ENCODE measurements at places on chromosomes 4 and X.

GRCh38 chrX:80807606-80807991 is 2.1 kb downstream of the BRWD3 start:
- no peak for DNase-seq

GRCh38 chrX:23185951-23186350 is 148.7 kb upstream of the PTCHD1 start:
- no peak for DNase-seq

- DNase-seq, result no peak
These were observed 16.8 kb downstream of the CAMK2D start for GRCh38 chr4:113744667-113745240.

DNA sequence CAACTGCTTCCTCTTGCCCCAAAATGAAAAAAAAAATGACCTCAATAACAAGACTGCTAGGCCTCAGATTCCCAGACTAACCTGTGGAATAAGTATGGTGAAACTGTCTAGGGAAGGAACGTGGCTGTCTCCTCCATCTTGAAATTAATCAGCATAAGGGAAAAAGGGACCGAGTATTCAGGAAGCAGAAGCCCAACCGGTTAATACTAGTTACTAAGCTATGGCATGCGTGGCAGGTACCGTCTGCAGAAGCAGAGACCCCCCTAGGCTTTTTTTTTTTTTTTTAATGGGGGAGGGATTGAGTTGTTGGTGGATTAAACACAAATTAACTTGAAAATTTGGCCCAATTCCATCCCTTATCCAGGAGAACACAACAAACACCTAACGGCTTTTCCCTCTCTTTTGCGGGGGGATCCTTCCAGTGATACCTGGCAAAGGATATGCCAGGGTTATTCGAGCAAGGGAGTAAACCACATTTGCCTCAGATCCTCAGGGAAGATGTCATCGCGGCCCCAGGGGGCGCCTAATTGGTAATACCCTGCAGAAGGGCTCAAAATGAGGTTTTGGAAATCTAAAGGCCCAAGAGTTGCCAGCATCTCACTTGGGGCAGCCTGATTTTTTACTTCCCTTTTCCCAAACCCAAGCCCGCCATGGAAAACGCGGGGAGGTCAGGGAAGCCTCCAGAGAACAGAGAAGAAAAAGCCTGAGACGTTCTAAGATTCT is 893 bp downstream of the RLIM start:
- peak; percentile 60 for DNase-seq

- DNase-seq, result peak; percentile 62
These were observed 554 bp downstream of the DCTD start for GRCh38 chr4:182916483-182917181.

DNA sequence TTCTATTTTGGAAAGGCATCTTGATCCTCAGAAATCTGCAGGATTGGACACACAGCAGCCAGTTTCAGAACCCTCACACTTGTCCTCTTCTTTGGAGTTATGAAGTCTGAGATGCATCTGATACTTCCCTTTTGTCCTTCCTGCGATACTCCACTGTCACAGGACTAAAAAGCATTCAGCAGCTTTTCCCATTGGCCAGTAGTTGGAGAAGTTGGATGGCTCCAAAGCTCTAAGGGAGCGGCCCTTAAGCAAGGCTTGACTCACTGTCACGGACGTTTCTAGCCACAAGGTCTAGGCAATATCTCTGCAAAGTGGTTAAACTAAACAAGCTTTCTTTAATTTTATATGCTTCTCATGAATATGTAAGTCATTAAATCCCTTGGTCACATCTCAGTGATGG is 417.0 kb downstream of the AFF2 start:
- DNase-seq, result no peak

DNA sequence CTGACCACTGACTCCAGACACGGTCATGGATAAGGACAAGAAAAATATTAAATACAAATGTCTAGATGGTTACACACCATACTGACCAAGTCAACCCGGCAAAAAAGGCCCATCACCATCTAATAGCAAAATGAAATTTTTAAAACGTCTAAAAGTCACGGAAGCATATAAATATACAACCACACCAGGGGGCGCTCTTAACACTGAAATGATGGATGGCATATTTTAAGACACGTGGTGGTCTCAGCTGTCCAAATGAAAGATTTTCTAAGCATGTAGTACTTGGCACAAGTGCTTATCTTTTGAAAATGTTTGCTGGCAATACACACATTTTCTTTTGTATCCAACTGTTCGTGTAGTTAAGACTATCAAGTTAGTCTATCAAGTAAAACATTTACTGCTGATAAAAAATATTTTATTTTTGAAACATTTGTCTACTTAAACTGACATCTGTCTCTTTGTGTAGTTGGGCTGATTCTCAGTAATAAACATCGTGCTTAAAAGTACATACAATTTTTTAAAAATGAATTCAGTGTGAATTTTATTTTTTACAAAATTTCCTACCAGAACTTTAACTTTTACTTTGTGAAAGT is 64.6 kb downstream of the COX7B2 start:
- peak; percentile 79 for DNase-seq

GRCh38 chrX:9566150-9566621 is 101.3 kb downstream of the TBL1X start:
- DNase-seq, result no peak

DNA sequence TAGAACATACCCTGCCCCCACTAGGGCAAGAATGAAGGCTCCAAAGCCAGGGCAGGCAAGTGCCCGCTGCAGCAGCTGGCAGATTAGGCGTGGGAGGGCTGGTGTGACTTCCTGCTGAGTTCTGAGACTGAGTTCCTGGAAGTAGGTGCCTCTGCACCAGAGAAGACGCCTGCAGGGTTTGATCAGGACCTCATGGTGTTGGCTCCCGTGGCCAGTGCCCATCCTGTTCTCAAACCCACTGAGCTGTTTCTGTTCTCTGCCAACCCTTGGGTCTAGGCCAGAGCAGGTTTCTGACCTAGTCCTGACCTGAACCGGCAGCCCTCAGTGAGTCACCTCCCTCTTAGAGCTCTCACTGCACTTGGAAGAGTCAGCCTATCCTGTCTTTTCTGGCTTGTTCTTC is 220.7 kb downstream of the HS6ST2 start:
- peak; percentile 20 for DNase-seq

DNA sequence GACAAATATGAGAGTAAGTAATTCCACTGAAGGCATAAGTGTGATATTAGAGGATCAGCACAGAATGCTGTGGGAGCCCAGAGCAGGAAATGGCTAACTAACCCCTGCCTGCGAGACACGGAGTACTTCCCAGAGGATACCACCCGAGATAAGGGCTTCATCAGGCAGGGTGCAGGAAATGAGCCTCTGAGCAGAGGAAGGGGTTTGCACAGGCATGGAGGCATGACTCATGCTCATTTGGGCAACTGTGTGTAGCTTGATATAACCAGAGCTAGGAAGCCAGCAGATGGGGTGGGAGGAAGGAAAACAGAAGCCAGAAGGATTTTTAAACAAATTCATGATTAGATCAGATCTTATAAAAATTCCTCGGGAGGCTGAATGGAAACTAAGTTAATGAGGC is 70.0 kb upstream of the TSPAN5 start:
- DNase-seq, result peak; percentile 84

GRCh38 chrX:68462197-68462596 is 28.9 kb upstream of the OPHN1 start:
- DNase-seq, result no peak

GRCh38 chr4:13640149-13640940 is 12.8 kb upstream of the BOD1L1 start:
- DNase-seq, result peak; percentile 67

GRCh38 chrX:110241816-110242215 is 76.1 kb downstream of the AMMECR1 start:
- no peak for DNase-seq

GRCh38 chr4:171239196-171239595 is 574.0 kb upstream of the GALNTL6 start:
- DNase-seq, result no peak

- peak; percentile 82 for DNase-seq
These were observed 46.3 kb downstream of the SH3KBP1 start for GRCh38 chrX:19840899-19841648.

- no peak for DNase-seq
These were observed 654.4 kb upstream of the TENM3 start for GRCh38 chr4:181588733-181589302.

GRCh38 chr4:172573899-172574298 is 594.7 kb upstream of the GALNT7 start:
- peak; percentile 49 for DNase-seq

GRCh38 chr4:52721968-52722815 is 29.0 kb downstream of the ERVMER34-1 start:
- peak; percentile 99 for DNase-seq

DNA sequence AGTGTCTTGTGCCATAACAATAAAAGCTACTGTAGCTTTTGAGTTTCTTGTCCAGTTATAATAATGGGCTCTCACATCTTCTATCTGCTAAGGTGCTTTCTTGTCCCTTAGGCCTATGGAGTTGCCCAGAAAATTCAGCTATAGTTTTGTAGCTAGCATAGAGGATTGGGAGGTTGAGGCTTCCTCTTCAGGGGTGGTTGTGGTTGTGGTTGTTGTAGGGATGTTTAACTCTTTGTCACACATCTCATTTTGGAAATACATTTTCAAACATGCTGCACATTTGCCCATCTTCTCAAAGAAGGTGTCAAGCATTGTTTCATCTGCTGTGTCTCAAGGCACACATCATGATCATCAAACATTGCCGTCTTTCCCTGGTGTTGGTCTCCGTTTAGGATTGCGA is 65.0 kb downstream of the ATXN3L start:
- DNase-seq, result peak; percentile 28

DNA sequence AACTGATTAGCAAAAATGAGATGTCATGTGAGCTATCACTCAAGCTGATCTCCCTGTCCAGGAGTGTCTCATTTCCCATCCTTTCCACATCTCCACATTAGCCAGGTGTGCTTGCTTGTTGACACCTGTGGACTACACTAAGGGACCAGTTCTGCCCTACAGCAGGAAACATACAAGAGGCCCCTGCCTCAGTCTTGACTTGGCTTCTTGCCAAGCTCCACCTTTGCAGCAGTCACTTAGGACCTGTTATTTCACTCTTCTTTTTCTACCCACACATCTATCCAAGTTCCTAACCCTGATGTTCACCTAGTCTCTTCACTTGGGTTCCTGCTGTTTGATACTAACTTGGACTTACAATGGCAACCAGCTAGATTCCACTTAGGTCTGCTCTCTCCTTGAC is 13.2 kb downstream of the FRMD7 start:
- DNase-seq, result no peak

- DNase-seq, result no peak
These were observed 8.0 kb upstream of the RPL34 start for GRCh38 chr4:108612365-108612764.

DNA sequence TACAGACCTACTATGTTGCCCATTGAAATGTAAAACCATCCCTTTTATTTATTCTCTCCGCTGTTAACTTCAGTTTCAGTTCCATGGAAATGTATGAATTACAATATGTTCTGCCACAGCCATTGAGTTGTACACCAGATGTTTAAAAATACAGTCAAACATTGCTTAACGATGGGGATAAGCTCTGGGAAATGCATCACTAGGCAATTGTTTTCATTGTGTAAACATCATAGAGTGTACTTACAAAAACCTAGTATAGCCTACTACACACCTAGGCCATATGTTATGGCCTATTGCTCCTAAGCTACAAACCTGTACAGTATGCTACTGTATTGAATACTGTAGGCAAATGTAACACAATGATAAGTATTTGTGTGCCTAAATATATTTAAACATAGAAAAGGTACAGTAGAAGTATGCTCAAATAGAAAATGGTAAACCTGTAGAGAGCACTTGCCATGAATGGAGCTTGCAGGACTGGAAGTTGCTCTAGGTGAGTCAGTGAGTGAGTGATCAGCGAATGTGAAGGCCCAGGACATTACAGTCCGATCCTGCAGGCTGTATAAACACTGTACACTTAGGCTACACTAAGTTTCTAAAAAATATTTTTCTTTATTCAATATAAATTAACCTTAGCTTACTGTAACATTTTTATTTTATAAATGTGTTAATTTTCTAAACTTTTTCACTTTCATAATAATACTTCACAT is 2.7 kb upstream of the PF4V1 start:
- DNase-seq, result no peak

DNA sequence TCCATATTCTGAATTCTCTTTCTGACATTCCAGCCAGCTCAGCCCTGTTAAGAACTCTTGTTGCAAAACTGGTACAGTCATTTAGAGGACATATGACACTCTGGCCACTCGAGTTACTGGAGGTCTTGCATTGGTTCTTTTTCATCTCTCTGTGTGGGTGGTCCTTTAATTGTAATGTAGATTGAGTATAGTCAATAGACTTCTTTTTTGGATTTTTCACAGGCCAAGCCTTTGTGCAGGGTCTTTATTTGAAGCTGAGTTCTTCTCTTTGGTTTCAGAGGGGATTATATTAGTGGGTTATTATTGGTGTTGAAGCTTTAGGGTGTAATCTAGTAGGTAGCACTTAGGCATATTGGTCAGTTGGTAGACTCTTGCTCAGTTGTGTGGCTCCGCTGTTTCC is 118.0 kb upstream of the GIMD1 start:
- DNase-seq, result no peak

GRCh38 chr4:77282305-77282704 is 125.3 kb downstream of the CCNG2 start:
- DNase-seq, result no peak

DNA sequence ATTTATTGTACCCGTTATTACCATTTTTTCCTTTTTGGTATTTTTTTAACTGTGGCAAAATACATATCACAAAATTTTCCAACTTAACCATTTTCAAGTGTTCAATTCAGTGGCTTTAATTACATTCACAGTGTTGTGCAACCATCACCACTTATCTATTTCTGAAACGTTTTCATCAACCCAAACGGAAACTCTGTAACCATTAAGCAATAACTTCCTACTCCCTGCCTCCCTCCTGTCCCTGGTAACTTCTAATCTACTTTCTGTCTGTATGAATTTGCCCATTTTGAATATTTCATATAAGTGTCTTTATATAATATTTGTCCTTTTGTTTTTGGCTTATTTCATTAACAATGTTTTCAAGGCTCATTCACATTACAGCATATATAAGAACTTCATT is 57.4 kb upstream of the MSN start:
- peak; percentile 89 for DNase-seq

- DNase-seq, result peak; percentile 4
These were observed 326.9 kb downstream of the NAF1 start for GRCh38 chr4:162839814-162840213.

DNA sequence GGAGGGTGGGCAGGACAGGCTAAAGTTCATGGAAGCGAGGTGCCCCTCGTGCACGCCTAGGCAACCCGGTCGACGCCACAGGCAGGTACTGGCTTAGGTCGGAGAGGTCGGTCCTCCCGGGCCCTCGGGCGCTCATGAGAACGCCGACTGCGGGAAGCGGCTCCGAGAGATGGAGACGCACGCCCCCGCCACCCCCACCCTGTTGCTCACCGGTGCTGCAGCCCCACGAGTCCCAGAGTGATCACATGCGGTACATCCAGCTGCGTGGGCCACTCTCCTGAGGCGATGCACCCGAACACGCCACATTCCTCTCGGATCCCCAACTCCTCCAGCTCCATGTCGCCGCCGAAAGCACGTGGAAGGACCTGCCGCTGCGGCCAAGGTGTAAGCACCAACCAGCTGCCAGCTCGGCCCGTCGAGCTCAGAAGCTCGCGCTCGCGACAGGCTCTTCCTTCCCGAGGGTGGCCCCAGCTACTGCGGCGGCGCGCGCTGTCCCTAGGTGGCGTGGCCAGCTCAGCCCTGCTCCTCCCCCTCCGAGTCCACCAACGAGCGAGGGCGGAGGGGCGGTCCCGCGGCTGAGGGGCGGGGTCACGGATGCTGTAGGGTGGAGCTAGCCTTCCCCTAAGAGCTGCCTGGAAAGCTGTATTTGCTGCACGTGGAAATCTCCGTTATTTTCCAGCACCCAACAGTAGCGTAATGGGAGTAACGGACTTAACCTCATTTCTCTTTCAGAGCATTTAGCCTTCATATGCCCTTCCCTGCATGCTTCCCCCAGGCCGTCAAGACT is at the start of gene PPAT:
Gene PPAT, minus strand, starts transcription at position 476 of the 787 bp plus-strand sequence. Its CDS starts 138 bp downstream, at position 338.
- DNase-seq, result peak; percentile 99

GRCh38 chr4:84503495-84504437 is 4.7 kb upstream of the NKX6-1 start:
- peak; percentile 68 for DNase-seq
